ENCODE measurements at places on chromosomes 7 and 10. TPM values are rescaled to one million over a fixed set of nuclear protein-coding genes. Genes with fewer than 3 reads are reported as not detected.

HMX2 gene
- 1.5 TPM for polyA plus RNA-seq

SFXN3 gene
- polyA plus RNA-seq = 26.9 TPM

CLRN3 gene
- polyA plus RNA-seq = 22.2 TPM

PNLIPRP1 gene
- not detected for polyA plus RNA-seq

LAMB4 gene
- polyA plus RNA-seq = 2.2 TPM

TAF6 gene
- polyA plus RNA-seq = 65.8 TPM

KLF14 gene
- 0.46 TPM for polyA plus RNA-seq

DNA sequence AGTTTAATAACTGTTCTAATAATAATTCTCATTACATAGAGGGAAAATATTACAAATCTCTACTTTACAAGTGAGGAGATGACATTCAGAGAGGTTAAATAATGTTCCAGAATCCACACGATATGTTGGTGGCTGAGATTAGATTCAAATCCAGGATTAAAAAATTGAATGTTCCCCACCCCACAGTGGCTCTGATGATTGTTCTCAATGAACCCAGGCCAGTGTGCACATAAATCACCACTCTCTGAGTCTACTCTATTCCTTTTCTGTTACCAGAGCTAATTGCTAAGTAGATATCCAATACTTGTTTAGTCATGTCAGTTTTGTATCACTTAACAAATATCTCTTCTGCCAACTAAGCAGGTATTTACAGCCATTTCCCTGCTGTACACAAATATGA, 281.0 kb downstream of the ABCA13 start:
- no peak for DNase-seq

DNA sequence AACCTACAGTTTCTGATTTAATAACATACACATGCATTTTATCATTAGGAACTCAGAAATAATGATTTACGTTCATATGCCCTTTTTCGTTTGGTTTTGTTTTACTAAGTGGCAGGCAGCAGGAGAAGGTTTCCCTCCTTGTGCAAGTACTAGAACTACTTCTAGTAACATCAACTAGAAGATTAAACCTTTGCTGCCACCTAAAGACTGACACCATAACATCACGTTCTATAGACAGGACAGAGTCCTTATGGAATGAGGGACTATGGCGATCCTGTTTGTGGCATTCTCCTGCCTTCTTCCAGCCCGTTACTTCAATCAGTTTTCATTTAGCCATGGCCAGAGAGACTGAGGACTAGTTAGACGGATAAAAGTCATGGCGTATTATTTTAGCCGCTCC, 53.2 kb downstream of the GAD2 start:
- peak; percentile 40 for DNase-seq

GRCh38 chr7:12690041-12690878, 2.8 kb downstream of the ARL4A start:
- DNase-seq = no peak

DNA sequence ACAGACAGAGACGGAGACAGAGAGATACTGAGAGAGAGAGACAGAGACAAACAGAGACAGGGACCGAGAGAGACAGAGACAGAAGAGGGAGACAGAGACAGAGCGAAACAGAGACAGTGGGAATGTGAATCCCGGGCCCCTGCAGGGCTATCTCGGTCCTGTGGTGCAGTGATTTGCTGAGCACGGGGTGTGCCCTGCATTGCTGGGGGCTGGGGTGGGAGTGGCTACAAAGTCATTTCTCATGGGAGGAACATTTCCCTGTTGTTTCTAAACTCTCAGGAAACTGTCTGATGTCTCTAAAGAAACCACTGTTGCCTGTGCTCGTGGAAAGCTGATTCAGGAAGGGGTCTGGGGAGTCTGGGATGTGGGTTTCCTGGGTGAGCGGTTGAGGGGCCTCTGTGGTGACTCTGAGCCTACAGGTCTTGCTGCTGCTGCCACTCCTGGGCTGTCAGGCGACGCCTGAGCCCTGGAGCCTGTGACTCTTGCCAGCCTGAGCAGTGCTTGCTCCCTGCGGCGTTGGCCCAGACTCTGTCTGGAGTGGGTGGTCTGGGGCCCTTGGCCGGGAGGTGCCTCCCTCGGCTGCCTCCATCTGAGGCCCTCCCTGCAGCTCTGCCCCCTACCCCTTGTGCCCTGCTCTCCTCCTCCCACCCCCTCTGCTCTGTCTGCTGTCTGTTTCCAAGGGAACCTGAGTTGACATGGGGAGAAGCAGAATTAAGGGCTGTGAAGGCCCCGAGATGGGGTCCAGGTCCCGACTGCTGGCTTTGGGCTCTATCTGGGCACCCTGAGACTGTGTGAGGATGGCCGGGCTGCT, 292.0 kb downstream of the WDR37 start:
- DNase-seq = no peak

DNA sequence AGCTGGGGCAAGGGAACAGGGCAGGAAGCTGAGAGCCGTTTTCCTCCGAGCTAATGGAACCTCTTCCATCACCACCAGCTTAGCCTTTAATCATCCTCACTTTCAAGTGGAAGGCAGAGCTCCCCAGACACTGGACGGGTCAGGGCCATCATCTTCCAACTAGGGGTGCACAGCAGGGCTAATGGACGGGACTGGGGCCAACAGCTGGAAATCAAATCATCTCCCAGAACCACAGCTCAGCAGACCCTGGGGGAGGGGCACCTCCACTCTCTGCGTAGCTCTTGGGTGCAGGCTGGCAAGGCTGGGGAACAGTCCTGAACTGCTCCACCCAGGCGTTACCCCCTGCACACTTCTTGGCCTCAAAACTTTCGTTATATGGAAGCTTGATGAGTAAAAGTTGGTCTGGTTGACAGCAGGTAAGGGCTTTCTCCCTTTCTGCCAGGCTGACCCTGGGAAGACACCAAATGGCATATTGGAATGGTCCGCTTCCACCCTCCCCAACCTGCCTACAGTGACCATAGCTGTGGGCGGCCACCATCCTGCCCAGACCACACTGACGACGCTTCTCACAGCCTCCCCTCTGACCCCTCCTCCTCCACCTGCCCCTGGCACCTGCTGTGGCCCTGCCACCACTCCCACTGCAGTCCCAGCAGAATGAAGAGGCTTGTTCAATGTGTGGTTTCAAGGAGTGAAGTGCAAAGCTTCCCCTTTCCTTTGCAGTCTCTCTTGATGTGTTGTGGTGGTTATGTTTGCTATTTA, 51.7 kb upstream of the RET start:
- DNase-seq = no peak

DNA sequence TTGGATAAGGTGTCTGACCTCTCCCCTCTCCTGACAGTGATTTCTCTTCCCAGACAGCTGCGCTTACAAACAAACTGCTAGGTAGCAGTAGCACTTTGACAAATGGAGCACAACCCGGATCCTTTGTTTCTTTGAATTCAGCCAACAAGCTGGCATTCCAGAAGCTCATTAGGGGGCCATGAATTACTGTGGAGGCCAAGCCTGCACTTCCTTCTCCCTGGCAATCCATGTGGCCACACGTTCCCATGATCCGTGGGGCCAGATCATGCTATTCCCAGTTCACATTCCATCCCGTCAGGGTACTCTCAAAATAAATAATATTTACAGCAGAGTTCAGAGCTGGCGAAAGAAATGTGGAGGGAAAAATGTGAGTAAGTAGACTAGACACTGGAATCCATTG, 172.4 kb downstream of the PRPF18 start:
- DNase-seq = no peak

DNA sequence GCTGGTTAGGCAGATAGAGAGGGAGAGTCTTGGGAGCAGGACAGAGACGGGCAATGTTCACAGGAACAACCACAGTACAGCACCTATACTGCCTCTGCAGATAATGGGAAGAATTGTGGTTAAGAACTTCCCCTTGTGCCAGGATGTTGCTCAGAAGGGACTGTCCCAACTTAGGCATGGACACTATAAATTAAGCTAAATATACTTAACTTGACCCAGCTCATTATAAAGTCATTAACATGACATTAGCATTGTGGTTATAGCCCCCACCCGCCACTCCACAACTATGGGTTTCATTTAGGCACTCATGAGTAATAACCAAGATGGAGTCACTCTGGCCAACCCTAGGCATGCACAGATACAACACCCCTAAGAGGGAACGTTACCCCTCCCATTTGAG, 310.9 kb upstream of the NRG3 start:
- no peak for DNase-seq

DNA sequence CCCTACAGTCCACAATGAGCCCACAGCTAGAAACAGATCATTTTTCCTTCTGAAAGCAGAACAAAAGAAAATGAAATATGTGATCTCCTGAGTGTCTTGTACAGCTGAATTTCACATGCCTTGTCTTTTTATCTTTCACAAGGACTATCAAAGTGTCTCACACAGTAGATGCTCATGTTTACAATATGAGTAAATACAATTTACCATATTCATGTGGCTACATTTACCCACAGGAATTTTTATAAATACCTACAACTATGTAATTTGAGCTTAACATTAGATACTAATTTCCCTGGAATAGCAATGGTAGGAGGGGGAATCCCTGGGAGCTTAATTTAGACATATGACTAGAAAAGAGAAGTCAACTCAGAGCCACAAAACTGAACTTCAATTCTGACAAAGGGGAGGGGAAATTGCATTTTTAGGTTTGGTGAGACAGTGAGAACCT, 186.2 kb downstream of the MACC1 start:
- no peak for DNase-seq

DNA sequence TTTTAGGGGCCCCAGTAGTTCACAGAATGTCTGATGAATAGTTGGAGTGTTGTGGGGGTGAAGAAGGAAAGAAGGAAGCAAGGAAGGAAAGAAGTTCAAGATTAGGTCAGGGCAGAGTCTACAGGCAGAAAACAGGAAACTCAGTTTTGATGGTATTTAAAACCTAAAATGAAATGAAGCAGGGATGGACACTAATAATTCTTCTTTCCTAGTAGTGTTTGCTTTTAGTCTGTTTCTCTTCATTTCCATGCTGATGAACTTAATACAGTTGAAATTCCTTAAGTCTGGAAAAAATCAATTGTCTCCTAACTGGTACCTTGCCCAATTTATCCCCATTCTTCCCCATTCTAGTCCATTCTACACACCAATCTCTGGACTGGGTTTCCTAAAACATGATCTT, 59.0 kb upstream of the GSAP start:
- DNase-seq = no peak

DNA sequence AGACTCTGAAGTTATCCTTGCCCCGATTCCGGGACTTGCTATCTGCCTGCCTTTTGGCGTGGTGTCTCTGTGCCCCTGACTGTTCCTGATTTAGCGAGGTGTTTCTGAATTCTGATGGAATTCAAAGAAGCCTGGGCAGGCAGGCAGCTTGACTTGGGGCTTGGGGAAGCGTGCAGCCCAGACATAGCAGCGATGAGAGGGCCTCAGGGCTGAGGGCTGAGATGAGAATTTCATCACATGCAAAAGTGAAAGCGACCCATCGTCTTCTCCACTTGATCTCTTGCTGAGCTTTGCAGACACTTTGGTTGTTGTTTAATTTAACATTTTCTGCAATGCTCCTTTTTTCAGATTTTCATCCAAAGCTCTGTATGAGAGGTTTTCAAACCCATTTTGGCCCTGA, 57.8 kb downstream of the TCF7L2 start:
- no peak for DNase-seq

GRCh38 chr7:97064972-97065587, 40.4 kb upstream of the DLX5 start:
- DNase-seq = peak; percentile 33

GRCh38 chr7:148664324-148664723, 34.4 kb upstream of the CUL1 start:
- no peak for DNase-seq

DNA sequence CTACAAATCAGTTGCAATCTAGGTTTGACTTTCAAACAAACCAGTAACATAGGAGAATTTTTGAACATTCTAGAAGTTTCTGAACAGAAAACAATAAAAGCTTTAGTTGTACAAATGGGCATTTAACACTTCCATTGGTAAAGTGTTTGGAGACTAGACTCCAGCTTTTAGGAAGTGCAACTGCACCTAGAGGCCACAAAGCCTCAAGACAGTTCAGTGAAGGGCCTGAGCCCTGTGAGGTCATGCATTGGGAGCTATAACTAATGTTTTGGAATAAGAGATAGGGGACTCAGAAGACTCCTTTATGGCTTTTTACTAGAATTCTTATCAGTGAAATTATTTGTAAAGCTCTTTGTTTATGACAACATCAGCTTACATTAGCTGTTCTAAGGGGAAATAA, 3.0 kb upstream of the EPHB6 start:
- no peak for DNase-seq

DNA sequence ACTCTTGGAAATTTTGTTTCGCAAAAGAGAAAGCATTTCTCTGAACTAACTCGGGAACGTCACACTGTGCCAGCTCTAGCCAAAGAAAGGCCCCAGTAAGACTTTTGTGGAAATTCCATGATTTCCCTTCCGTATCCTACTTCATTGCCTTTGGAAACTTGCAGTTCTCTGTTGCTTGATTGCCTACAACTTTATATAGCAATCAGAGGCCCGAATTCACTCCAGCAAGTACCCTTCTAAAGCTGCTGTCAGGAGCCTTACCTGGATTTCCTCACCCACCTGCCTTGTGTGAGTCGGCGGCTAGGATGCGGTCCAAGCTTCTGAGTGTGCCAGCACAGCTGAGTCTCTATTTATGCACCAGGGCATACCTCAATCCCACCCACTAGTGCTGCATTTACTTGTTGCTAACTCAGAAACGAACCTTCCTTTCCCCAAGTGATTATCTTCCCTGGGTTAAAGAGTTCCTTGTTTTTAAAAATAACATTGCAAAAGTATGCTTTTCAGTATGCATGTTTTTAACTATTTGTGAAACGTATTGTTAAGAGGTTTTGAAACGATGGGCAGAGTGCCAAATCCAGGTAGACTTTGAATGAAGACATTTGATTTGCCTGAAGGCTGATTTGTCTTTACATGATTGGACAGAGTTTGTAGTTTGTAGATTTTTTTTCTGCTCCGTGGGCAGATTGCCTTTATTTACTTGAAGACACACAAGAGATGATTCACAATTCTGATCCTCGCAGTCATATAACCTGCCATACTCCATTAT, at the start of gene AGR2:
Gene AGR2 (minus strand): TSS at position 326 of the 766 bp plus-strand sequence. CDS start 3,203 bp downstream, outside the sequence.
- DNase-seq = no peak

DNA sequence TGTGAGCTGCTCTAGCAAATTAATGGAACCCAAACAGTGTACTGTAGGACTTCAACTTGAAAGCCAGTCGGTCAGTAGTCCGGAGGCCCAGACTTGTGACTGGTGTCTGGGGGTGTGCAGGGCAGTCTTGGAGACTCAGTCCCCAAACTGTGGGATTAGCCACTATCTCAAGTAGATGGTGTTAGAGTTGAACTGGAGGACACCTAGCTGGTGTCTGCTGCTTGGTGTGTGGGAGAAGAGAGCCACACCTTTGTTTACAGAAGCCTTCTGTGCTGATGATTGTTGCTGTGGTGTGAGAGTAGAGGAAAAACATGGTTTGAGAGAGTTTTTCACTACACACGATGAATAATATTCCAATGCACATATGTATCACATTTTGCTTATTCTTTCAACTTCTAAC, 47.4 kb downstream of the CUL2 start:
- DNase-seq = no peak

GRCh38 chr10:74373059-74373458, 222.0 kb downstream of the ADK start:
- no peak for DNase-seq

GRCh38 chr10:95242581-95243317, 48.1 kb downstream of the PDLIM1 start:
- DNase-seq = no peak
